Astrocyte (in vitro differentiated cells and primary cell): ENCODE measurements at places on chromosomes 2 and 18. TPM values are rescaled to one million over a fixed set of nuclear protein-coding genes. Genes with fewer than 3 reads are reported as not detected.

GRCh38 chr2:45826460-45826859 is 175.0 kb downstream of the PRKCE start:
- DNase-seq = no peak
- H3K27me3 ChIP-seq = no peaks in the 10 kb centered on the region
- H3K27ac ChIP-seq = no peak overlapping the region
- no peak overlapping the region for H3K4me3 ChIP-seq
- no peaks in the 10 kb centered on the region for H3K36me3 ChIP-seq

GRCh38 chr2:63438181-63438580 is 150.1 kb downstream of the WDPCP start:
- H3K36me3 ChIP-seq = no peaks in the 10 kb centered on the region
- H3K27me3 ChIP-seq = no peaks in the 10 kb centered on the region
- no peak for DNase-seq

DNA sequence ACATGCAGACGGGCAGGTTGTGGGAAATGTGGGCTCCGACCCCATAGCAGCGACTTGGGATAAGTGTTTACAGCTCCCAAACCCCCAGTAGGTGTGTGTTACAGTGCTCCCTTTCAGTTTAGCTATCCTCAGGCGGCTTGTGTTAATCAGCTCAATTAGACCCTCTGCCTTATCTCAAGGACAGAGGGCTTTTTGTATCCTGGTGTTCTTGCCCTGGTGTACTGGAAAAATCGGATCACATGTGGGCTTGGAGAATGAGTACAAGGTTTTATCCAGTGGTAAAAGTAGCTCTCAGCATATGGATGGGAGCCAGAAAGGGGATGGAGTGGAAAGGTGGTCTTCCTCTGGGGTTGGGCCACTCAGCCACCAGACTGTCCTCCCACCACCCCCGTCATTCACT is 264.7 kb upstream of the SYT4 start:
- H3K4me1 ChIP-seq = peaks cover 3% of the 10 kb centered on the region
- DNase-seq = no peak
- H3K27me3 ChIP-seq = no peaks in the 10 kb centered on the region
- H3K27ac ChIP-seq = no peak overlapping the region
- no peak overlapping the region for H3K4me3 ChIP-seq
- H3K36me3 ChIP-seq = no peaks in the 10 kb centered on the region

GRCh38 chr18:58624011-58624410 is 4.9 kb downstream of the ALPK2 start:
- no peak overlapping the region for H3K27ac ChIP-seq
- H3K36me3 ChIP-seq = no peaks in the 10 kb centered on the region
- H3K4me3 ChIP-seq = no peak overlapping the region

DNA sequence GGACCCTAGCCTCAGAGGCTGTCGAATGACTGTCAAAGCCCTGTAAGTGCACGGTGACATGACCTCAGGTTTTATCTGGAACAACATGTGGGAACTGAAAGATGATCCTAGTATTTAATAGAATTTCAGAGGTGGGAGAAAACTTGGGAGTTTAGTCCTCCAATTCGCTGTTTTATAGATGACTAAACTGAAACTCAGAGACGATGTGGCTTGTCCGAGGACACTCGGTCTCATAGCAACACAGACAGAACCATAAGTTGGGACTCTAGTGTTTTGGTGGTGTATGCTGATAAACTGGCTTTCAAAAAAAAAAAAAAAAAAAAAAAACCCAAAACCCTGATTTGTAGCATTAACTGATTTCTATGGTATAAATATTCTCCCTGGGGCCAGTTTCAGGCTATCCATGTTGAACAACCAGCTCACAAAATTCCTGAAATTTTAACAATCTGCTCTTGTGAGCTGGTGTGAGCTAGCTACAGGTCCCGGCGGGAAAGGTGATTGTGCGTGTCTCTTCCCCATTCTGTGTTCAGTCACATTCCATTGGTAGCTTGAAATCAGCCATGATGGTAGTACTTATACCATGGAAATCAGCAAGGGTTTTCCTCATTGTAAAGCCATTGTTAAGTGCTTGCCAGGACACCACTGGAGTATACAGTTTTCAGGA is 195.5 kb upstream of the EPAS1 start:
- no peak overlapping the region for H3K27ac ChIP-seq
- peak; percentile 61 for DNase-seq
- no peak overlapping the region for H3K4me3 ChIP-seq
- H3K4me1 ChIP-seq = peaks cover 20% of the 10 kb centered on the region

GRCh38 chr18:50726960-50727589 is 92.7 kb downstream of the MRO start:
- H3K27ac ChIP-seq = no peak overlapping the region
- H3K4me3 ChIP-seq = no peak overlapping the region
- H3K36me3 ChIP-seq = no peaks in the 10 kb centered on the region
- no peaks in the 10 kb centered on the region for H3K27me3 ChIP-seq
- H3K4me1 ChIP-seq = no peaks in the 10 kb centered on the region
- no peak for DNase-seq

GRCh38 chr2:112000399-112001135 is 54.5 kb upstream of the TMEM87B start:
- no peaks in the 10 kb centered on the region for H3K36me3 ChIP-seq
- H3K4me1 ChIP-seq = no peaks in the 10 kb centered on the region
- no peaks in the 10 kb centered on the region for H3K27me3 ChIP-seq
- no peak for DNase-seq
- H3K27ac ChIP-seq = no peak overlapping the region
- no peak overlapping the region for H3K4me3 ChIP-seq

- peaks cover 13% of the 10 kb centered on the region for H3K36me3 ChIP-seq
- no peak overlapping the region for H3K4me3 ChIP-seq
- H3K27me3 ChIP-seq = no peaks in the 10 kb centered on the region
- no peak overlapping the region for H3K27ac ChIP-seq
Observed at GRCh38 chr2:217795706-217796465, 206.9 kb downstream of the TNS1 start.

DNA sequence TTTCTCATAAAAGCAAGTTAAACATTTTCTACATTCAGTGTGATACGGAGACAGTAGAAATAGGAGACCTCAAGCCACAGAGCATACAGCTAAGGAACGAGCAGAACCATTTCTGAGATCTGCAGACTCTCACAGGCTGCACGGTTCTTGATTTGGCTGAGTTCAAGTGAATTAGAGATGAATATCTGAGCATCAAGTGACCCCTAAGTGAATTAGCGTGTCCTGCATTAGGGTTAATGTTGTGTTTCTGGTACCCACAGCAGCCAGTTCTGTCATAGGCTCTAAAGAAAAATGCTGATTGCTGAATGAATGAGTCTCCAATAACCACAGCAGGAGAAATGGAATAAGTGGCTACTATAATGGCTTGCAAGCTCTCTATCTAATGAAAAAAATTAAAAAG is 265.9 kb upstream of the SYT4 start:
- H3K27me3 ChIP-seq = no peaks in the 10 kb centered on the region
- H3K36me3 ChIP-seq = no peaks in the 10 kb centered on the region
- H3K27ac ChIP-seq = no peak overlapping the region
- H3K4me1 ChIP-seq = peaks cover 3% of the 10 kb centered on the region
- H3K4me3 ChIP-seq = no peak overlapping the region

DNA sequence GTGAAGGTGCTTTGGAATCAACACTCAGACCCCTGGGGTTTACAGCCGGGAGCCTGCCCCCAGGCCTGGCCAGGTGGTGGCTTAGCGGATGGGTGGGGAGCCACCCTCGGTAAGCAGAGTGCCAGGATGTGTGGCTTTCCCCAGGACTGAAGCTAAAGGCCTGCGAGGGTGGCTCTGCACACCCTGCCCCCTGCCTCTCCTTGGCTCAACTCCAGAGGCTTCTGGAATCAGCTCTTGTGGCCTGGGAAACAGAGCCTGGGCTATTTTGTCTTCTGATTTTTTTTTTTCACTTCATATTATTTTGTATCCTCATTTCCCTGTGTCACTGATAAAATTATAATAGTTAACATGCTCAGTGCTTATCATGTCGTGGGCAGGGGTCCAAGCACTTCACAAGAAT is 79.8 kb downstream of the RHOB start:
- H3K4me3 ChIP-seq = no peak overlapping the region
- DNase-seq = no peak
- H3K4me1 ChIP-seq = peaks cover 21% of the 10 kb centered on the region
- H3K27ac ChIP-seq = no peak overlapping the region
- H3K27me3 ChIP-seq = no peaks in the 10 kb centered on the region
- no peaks in the 10 kb centered on the region for H3K36me3 ChIP-seq

- DNase-seq = peak; percentile 43
- no peaks in the 10 kb centered on the region for H3K27me3 ChIP-seq
- no peaks in the 10 kb centered on the region for H3K4me1 ChIP-seq
- no peak overlapping the region for H3K27ac ChIP-seq
Observed at GRCh38 chr18:77177009-77177408, 44.4 kb upstream of the MBP start.

DNA sequence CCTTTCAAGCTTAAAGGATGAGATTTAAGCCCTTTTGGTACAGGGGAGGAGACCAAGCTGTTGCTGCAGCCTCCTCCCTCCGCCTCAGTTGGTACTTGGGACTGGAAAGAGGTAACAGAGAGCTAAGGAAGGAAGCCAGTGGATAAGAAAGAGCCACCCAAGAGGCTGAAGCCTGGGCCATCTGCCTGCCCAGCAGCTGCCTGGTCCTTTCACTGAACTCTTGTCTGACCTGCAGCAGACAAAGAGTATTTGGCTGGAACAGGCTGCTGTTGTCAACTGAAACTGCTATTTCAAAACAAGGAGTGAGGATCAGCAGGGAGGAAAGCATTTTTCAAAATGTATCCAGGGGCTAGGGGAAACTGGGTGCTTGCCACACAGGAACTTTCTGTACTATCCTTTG is 30.3 kb downstream of the TNS1 start:
- no peaks in the 10 kb centered on the region for H3K36me3 ChIP-seq
- H3K4me3 ChIP-seq = no peak overlapping the region
- H3K4me1 ChIP-seq = no peaks in the 10 kb centered on the region
- DNase-seq = no peak
- H3K27ac ChIP-seq = no peak overlapping the region
- H3K27me3 ChIP-seq = no peaks in the 10 kb centered on the region

DNA sequence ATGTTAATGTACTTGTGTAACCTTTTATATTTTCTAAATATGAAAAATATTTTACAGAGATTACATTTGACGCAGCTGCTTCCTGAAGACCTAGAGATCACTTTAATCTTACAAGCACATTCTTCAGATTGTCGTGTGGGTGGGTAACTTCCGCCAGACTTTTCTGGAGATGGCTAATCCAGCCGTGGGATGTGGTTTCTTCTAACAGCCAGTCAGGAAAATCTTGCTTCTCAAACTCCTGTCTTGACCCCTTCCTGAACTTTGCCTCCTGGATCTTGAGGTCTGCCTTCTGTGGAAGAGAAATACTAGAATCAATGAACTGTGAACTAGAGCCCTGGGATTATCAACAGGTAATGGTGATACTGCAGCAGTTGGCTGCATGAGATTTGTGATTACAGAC is 401.6 kb upstream of the TNP1 start:
- no peaks in the 10 kb centered on the region for H3K27me3 ChIP-seq
- no peaks in the 10 kb centered on the region for H3K36me3 ChIP-seq
- no peak overlapping the region for H3K4me3 ChIP-seq

- no peaks in the 10 kb centered on the region for H3K4me1 ChIP-seq
- DNase-seq = no peak
- no peaks in the 10 kb centered on the region for H3K36me3 ChIP-seq
Observed at GRCh38 chr2:129483366-129483765, 496.1 kb upstream of the RAB6C start.

GRCh38 chr2:15607709-15608391 is 16.2 kb downstream of the DDX1 start:
- H3K4me3 ChIP-seq = no peak overlapping the region
- H3K27me3 ChIP-seq = no peaks in the 10 kb centered on the region
- H3K27ac ChIP-seq = no peak overlapping the region
- no peak for DNase-seq

DNA sequence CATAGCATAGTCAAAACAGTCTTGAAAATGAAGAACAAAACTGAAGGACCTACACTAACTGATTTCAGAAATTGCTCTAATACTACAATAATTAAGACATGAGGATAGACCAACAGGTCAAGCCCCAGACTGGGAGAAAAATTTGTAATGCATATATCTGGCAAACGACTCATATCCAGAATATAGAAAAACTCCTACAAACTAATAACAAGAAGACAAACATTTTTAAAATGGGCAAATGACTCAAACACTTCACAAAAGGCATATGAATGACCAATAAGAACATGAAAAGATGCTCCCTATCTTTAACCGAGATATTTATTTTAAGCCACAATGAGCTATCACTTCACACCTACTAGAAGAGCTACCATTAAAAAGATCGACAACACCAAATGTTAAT is 14.2 kb downstream of the TGFBRAP1 start:
- no peaks in the 10 kb centered on the region for H3K36me3 ChIP-seq
- H3K27ac ChIP-seq = no peak overlapping the region
- no peaks in the 10 kb centered on the region for H3K27me3 ChIP-seq
- H3K4me1 ChIP-seq = no peaks in the 10 kb centered on the region
- no peak for DNase-seq

DNA sequence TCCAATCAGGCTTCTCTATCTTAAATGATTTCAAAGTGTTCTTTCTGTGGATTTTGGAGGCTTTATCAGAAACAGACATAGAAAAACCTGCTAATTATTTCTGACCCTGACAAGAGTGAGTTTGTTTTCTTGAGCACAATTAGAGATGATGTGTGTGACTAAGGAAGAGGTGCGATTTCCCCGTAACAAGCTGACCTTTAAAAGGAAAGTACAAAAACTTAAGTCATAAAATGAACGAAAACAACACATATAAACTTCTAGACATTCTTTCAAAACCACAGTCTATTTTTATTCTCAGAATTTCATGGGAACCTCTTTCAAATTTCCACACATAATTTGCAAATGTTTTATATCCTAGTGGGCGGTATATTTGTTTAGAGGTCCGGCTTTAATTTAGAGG is 604.8 kb downstream of the CPS1 start:
- H3K27me3 ChIP-seq = no peaks in the 10 kb centered on the region
- no peak overlapping the region for H3K4me3 ChIP-seq
- DNase-seq = peak; percentile 22
- no peak overlapping the region for H3K27ac ChIP-seq
- no peaks in the 10 kb centered on the region for H3K36me3 ChIP-seq
- H3K4me1 ChIP-seq = peaks cover 3% of the 10 kb centered on the region

DNA sequence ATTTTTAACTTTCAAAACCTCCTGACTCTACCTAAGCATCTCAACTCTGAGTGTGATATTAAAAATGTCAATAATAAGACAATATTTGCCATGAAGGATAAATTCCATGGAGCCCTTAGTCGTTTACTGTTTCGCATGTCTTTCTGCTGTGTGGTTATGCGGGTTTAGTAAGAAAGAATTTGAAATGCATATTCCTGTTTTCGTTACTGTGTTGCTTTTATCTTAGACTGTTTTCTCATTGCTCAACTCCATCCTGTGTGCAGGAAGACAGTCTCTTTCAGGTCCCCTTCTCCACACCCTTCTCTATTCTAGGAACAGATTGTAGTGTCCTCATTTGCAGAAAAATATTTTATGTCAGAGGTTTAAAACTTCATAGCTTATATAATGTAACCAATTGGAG is 82.5 kb upstream of the MAP3K20 start:
- no peak overlapping the region for H3K4me3 ChIP-seq
- no peaks in the 10 kb centered on the region for H3K27me3 ChIP-seq
- no peak overlapping the region for H3K27ac ChIP-seq
- no peaks in the 10 kb centered on the region for H3K36me3 ChIP-seq

GRCh38 chr2:239590995-239591915 is 190.4 kb upstream of the HDAC4 start:
- H3K27ac ChIP-seq = no peak overlapping the region
- H3K27me3 ChIP-seq = no peaks in the 10 kb centered on the region
- H3K36me3 ChIP-seq = no peaks in the 10 kb centered on the region
- H3K4me3 ChIP-seq = no peak overlapping the region
- no peaks in the 10 kb centered on the region for H3K4me1 ChIP-seq

The ACADL gene
- total RNA-seq = 1.9 and 2.3 TPM in 2 replicates

The LRP1B gene
- 1.5 and 2.5 TPM in 2 replicates for total RNA-seq

The PMAIP1 gene
- total RNA-seq = 91.0 and 98.1 TPM in 2 replicates

The LAMA3 gene
- total RNA-seq = 0.50 and 0.86 TPM in 2 replicates

The PPM1G gene
- 77.3 and 79.0 TPM in 2 replicates for total RNA-seq

The MOCOS gene
- total RNA-seq = 1.4 and 1.9 TPM in 2 replicates

The SPHKAP gene
- not detected in 2 replicates for total RNA-seq

The CTLA4 gene
- total RNA-seq = not detected in 2 replicates

The UGT1A3 gene
- total RNA-seq = not detected in 2 replicates

The RRM2 gene
- total RNA-seq = 6.8 and 11.9 TPM in 2 replicates
